Stimulated activated naive CD8-positive, alpha-beta T cell treated with anti-CD3 and anti-CD28 coated beads, Interleukin-15, amount 100 ng/mL, for 72 hours (primary cell): ENCODE measurements at places on chromosomes 7 and 10.

GRCh38 chr7:36185756-36186155 lies 32.7 kb downstream of the EEPD1 start:
- DNase-seq, result no peak

GRCh38 chr10:130655313-130656186 lies 519.4 kb downstream of the GLRX3 start:
- DNase-seq, result no peak

GRCh38 chr10:89138755-89139490 lies 68.2 kb downstream of the CH25H start:
- no peak for DNase-seq

DNA sequence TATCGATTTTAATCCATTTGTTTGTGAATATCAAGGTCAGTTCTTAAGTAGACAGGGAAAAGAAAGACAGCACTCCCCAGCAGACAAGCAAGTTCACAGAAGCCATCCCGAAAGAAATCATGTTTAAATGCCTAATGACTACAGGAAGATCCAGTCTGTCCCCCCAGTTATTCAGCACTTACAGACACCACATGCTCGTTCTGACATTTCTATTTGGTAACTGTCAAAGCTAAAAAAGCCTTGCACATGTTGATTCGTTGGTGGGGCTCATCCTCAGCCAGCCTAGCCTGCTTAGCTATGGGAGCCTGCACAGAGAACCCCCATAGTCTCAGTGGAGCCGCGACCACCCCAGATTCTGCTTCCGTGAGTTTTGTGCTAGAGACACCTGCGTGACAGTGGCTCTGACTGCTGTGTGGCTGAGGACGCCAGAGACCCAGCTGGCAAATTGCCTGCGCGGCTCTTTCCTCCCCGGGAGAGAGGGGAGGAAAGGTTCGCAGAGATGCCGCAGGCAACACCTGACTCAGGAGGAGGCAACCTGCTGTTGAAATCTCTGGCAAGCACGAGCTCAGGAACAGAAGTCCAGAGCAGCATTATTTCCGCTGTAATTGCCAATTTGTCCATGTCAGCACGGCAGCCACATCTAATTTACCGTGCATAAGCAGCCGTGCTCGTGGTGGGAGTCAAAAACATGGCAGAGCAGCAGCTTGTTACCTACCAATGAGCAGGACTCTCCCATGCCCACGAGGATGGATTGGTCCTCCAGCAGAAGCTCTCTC lies 194.2 kb downstream of the GPAM start:
- DNase-seq, result no peak

DNA sequence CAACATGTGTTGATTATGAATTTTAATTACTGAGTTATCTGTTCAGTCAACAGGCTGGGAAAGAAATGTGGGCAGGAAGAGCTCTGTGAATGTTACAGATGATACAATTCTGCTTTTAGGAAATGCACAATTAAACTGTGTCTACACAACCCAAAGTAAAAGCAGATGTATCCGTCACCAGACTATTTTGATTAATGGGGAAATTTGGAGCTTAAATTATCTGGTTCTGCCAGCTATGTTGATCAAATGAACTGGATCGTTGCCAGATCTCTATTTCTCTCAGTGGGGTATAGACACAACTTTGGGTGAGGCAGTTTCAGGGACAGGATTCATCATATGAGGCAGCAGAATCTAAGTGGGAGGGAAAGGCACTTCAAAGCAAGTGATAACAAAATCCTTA lies 136.5 kb downstream of the NEUROD6 start:
- DNase-seq, result no peak

DNA sequence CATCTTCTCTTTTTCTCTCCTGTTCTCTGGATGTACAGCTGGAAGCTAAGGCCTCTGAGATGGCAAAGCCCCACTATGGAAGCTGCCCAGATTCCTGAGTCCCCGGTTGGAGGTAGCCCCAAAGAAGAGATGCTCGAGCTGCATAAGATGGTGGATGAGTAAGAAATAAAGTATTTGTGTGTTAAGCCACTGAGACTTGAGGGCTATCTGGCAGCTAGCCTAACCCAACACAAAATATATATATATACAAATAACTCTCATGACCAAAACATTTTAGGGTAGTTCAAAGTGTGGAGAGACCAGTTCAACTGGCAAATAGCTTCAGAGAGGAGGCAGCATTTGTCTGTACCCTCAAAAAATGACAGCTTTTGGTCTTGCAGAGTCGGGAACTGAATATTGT lies 72.4 kb upstream of the PDE1C start:
- DNase-seq, result no peak

DNA sequence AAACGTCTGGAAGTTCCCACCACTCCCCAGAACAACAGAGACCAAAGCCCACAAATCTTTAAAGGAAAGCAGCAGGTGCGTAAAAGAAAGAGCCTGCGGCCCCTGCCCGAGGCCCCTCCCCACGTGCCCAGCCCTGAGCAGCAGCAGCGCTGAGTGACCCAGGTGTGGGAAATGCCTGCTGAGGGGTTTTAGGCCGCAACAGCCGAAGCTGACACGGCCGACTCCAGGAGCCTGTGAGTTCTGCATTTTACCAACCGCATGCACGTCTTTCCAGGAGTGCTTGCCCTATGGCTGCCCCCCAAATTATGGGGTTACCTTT lies 1.6 kb upstream of the KNDC1 start:
- DNase-seq, result no peak

DNA sequence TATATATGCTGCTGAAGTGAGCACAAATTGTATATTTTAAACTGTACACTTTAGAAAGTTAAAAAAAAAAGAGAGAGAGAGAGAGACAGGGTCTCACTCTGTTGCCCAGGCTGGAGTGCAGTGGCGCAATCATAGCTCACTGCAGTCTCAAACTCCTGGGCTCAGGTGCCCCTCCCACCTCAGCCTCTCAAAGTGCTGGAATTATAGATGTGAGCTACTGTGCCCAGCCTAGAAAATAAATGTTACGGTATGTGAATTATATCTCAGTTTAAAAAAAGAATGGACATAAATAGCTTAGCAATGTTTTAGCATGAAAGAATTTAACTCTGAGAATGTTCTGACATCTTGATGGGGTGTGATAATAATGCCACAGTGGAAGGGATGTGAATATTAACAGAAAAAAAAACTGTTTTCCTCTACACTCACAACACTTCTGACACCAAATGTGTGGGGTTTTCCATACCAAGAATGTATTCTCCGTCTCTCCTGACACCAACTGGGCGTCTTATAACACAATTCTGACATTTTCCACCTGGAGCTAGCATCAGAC lies 162.1 kb downstream of the PLCE1 start:
- no peak for DNase-seq

DNA sequence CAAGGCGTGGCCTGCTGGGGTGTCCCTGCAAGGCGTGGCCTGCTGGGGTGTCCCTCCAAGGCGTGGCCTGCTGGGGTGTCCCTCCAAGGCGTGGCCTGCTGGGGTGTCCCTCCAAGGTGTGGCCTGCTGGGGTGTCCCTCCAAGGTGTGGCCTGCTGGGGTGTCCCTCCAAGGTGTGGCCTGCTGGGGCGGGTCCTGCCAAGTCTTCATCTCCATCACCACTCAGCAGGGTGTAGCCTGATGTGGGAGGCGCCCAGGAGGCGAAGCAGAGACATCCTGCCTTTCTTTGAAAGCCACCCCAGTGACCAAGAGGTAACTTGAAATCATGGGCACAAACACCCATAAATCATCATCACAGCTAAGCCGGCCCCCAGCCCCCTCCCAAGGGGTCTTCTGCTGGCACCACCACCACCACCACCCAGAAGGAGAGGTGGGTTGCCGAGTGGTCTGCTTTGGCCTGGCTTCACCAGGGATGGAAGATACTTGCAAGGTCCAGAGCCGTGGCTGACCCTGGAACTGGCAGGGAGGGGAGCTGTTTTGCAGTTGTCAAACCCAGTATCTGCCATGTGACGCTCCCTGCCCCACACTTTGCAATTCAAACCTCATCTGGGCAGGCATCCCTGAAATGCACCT lies 190.6 kb downstream of the EBF3 start:
- DNase-seq, result no peak

- DNase-seq, result no peak
These were observed 6.7 kb upstream of the BTBD16 start for GRCh38 chr10:122264436-122264835.

- no peak for DNase-seq
These were observed 132.4 kb downstream of the SEPTIN14 start for GRCh38 chr7:55730197-55730596.

- DNase-seq, result no peak
These were observed 158.2 kb downstream of the CELF2 start for GRCh38 chr10:11175823-11176243.

DNA sequence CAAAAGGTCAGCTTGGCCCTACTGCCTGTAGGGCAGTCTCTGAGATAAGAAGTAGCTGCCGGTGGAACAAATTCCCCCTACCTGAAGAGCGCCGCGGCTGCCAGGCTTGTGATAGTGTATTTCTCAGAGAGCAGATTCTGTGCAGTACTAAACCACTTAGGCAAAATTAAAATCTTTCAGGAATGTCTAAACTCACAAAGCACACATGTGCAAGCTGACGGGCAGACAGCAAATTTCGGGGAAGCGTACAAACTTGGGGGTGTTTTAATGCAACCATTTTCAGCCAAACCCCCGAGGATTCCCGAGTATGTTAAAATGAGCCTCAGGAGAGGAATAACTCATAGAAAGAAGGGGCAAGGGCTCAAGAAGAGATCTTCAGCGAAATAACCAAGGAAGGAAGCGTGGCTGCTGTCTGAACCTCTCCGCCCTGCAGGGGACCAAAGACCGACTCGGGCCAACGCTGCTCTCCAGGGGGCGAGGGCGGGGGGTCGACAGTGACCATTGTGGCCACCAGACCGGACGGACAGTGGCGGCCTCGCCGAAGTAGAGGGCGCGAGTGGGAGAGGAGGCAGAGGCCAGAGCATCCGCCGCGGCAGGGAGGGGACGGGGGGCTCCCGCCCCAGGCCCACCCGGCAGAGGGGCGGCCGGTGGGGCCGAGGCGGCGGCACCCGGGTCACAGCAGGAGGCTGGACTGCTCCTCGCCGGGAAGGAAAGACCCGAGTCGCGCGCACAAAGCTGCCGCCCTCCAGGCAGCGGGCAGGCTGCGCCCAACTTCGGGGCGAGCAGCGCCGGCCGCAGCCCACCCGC lies 819 bp downstream of the HYCC1 start:
- DNase-seq, result peak; percentile 19

DNA sequence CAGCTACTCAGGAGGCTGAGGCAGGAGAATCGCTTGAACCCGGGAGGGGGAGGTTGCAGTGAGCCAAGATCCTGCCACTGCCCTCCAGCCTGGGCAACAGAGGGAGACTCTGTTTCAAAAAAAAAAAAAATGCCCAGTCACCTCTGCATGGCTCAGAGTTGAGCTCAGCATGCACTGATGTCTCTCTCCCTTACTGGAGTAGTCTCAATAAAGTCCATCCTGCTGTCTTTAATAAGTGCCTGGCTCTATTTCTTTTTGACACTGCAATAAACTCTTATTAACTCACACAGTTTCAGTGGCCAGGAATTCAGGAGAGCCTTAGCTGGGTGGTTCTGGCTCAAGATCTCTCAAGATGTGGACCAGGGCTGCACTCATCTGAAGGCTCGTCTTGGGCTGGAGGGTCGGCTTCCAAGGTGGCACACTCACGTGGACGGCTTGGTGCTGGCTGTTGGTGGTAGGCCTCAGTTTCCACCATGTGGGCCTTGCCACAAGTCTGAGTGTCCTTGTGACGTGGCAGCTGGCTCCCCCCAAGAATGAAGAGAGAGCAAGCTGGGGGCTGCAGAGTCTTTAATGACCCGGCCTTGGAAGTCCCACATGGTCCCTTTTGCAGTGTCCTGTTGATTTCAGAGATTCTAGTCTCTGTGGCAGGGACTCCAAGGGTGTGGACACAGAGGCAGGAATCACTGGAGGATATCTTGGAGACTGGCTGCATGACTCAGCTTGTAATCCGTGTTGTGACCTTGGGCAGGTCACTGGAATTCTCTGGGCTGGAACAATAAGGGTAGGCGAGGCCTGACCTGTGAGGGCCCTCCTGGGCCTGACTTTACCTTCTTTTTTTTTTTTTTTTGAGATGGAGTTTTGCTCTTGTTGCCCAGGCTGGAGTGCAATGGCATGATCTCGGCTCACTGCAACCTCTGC lies 85.9 kb upstream of the KMT2C start:
- DNase-seq, result no peak

GRCh38 chr10:120174491-120174890 lies 282.0 kb downstream of the SEC23IP start:
- no peak for DNase-seq

DNA sequence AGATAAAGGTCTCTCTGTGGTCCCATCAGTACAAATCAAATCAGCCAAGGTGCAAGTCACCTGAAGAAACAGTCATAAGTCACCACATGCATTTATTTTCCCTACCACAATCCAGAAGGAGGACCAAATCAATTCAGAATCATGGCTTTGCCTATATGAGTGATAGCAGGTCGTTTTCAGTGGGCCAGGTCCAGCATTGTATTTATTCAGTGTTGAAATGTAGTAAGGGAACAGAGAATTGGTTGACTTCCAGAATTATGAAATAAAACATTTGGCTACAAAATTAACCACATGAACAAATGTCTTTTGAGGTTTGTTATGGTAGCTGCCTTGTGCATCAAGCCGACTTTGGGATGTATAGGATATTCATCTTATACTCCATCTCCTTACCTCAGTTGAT lies 88.4 kb downstream of the POLR1F start:
- DNase-seq, result no peak

GRCh38 chr7:90675982-90676381 lies 79.9 kb downstream of the CDK14 start:
- no peak for DNase-seq

DNA sequence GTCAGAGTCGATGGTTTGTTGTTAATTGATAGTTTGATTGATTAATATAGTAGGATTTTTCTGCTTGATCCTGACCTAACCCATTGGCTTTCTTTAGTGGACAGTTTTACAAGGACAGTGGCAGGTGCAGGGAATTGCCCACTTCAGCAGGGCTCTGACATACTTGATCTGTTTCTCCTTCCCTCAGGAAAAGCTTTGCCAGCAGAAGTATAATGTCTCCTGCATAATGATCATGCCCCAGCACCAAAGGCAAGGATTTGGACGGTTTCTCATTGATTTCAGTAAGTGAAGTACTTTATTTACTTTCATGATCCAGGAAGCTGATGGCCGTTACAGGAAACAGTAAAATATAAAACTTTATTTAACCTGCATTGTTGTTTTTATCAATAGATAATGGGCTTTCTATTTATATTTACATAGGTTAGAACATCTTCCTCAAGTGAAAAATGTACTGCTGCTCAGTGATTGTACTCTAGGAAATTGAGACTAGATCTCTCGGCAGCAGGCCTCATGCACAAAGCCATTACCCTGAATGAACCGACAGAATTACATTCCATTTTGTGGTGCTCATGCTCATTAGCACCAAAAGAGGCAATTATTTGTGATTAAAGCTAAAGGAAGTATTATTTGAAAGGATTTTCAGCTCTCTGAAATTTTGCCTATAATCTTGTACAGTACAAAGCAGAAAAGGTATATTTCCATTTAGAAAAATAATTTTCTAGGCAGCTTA lies 122.5 kb upstream of the SAMD8 start:
- DNase-seq, result no peak

DNA sequence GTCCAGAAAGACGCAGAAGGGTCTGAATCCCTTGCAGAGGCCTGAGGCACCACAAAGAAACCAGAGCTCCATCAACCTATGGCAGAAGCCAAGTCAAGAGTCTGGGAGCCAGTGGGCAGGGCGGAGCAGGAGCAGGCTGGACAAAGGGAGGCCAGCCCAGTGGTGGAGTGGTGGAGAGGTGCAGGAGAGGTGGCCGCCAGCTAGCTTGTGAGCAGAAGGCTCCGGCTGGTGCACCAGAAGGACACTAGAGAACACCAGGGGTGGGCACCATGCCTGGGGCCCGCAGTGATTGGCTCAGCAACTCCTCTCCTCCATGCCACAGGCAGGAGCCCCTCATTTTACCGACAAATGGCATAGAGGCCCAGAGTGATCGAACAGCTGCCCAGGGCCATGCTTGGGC lies 186.6 kb downstream of the GRID1 start:
- DNase-seq, result no peak

- DNase-seq, result peak; percentile 62
These were observed 740 bp downstream of the ANXA7 start for GRCh38 chr10:73413108-73413527.
